ENCODE measurements at places on chromosomes 11 and 22.

- DNase-seq: no peak
Observed at GRCh38 chr22:35299217-35299672, 449 bp upstream of the TOM1 start.

DNA sequence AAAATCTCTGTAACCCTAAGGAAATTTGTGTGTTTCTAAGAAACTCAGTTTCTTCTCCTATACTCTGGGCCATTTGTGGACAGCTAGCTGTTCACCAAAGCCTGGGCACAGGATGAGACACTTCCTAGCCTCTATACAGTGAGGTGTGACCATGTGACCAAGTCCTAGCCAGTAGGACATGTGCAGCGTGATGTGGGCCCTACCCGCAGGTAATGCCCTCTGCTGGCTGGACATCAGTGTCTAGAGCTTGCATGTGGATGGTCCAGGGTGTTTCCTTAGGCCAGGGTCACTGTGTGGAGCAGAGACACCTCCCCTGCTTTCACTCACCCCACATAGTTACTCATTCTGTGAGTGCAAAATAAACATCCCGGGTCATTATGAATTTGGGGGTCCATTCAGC, 100.5 kb downstream of the LARGE1 start:
- DNase-seq: no peak

GRCh38 chr11:60396382-60396781, at the start of gene MS4A14:
MS4A14 (plus strand) TSS chr11:60396459; CDS start chr11:60396579, 120 bp downstream.
- no peak for DNase-seq

DNA sequence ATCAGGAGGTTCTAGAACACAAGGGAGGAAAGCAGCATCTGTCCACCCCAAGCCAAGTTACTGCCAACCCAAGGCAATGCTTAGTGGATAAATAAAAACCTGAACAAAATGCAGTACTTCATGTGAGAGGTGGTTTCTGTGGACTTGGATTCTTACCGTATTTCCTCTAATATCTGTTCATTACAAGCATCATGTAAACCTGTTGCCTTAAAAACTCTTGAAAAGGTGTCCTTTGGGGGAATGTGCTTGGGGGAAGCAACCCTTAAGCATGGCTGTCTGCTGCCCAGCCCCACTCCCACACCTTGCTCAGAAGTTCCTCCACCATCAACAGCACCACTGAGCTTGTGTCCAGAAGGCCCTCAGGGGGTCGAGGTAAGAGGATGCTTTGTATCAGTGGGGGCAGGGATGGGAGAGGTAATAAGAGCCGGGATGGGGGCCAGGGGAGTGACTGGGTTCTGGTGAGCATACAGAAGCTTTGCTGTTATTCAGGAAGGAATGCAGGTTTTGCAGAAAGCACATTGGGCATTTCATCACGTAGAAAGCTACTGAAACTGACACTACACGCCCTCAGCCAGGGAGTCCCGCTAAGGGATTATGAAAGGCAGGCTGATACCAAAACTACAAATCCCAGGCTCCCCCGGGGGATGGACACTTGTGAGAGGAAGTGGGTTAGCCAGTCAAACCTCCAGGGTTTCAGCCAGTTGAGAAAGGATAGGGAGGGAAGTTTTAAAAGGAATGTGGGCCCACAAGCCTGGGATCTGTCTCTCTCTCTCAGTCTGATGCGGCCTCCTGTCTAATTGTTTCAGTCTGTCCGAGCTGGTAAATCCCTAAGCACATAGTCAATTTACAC, 52.0 kb downstream of the KCNJ1 start:
- DNase-seq: no peak

DNA sequence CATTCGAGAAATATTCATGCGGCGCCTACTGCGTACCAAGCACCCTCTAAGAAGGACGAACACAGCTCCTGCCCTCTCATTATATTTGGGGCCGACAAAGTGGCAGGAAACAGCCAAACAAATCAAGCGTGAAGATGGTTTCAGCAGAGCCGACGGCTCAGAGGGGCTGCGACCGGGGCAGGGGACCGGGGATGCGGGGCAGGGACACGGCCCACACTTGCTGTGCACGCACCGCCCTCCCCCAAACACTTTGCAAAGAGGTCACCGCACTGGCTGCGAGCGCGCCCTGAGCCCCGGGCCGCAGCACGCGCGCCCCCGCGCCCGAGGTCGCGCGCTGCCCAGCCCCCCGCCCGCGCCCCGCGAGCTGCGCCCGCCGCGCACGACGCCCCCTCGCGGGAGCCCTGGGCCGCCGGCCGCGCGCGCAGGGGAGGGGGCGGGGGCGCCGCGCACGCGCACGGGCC, 255 bp upstream of the SYNGR1 start:
- peak; percentile 6 for DNase-seq

GRCh38 chr11:123187665-123188507, 7.2 kb downstream of the CLMP start:
- no peak for DNase-seq

GRCh38 chr11:45679806-45680205, 14.4 kb upstream of the CHST1 start:
- no peak for DNase-seq

DNA sequence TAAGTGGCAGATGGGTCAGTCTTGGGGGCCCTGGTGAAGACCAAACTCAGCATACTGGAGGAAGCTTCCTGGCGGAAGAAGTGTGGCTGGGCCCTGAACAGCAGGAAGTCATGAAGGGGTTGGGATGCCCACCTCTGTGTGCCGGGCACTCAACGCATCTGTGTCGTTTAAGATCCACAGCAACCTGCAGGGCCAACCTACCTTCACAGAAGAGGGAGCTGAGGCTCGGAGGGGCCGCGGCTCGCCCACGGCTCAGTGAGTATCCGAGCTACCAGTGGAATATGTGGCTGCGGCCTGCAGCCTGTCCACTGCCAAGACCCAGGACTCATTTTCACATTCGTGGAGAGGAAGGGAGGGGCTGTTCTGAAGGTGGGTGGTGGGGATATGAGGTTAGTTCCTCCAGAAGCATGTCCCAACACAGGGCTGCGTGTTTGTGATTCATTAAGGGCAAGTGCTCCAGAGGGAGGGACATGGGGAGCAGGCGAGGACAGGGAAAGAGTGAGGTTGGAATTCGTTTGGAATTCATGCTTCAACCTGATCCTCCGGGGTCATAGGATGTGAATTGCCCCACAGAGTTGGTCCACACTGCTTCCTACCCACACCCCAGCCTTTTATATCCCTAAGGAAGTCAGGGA, 99.6 kb downstream of the MPPED1 start:
- DNase-seq: no peak

DNA sequence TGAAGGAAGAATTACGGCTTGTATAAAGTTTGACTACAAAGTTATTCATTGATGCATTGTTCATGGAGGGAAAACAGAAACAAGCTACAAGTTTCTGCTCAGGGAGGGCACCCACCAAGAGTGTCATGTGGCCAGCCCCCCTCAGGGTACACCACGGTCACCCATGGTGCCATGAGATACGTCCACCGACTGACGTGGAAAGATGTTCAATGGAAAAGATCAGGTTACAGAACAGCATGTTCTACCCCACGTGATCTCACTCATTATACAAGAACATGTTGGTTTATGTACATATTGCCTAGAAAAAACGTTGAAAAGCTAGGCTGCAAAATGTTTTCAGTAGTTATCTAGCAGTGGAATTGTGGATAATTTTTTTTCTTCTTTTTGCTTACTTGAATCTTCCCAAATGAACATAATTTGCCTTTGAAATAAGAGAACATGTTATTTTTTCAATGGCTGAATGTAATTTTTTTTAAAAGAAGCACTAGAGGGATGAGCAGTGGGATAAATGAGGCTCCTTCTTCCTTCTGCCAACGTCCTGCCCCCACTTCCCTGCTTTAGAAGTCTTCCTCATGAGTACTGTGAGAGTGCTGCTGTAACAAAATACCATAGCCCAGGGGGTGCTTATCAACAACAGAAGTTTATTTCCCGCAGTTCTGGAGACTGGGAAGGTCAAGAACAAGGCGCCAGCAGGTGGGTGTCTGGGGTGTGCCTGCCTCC, 22.5 kb downstream of the RCN1 start:
- DNase-seq: no peak

GRCh38 chr11:47035108-47035507, 98.5 kb downstream of the CSTPP1 start:
- DNase-seq: peak; percentile 12

DNA sequence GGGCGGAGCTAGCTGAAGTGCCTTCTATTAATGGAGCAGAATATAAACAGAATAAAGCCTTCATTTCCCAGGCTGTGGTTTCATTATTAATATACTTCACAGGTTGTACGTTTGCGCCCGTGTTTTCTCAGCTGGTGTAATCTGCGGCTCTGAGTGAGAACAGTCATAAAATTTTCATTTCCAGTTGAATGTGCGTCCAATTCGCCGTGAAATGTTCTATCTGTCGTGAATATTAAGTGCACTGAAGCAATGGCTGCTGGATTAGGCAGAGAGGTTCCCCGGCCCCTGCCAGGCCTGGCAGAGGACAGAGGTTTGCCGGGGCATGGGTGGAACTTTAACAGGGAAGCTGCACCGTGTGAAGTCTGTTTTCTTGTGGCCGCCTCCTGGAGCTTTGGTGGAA, 874.4 kb downstream of the NTM start:
- DNase-seq: no peak

DNA sequence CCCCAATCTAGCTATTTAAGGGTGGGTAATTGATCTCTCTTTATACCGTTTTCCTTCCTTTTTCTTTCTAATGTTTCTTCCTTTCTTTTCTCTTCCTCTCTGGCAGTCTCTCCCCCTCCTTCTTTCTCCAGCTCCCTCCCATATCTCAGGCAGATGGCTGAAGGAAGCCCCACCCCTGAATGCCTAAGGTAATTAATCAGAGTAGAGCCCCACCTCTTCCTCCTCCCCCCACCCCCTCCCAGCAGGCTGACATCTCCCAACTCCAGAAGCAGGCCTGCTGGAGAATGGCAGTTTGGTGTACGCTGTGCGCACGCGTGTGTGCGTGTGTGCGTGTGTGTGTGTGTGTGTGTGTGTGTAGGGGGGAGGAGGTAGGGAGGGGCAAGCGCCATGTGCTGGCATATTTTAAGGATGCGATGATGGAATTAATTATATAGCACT, 122.6 kb downstream of the APOL5 start:
- no peak for DNase-seq

GRCh38 chr11:65932558-65932919, 12.7 kb upstream of the TSGA10IP start:
- no peak for DNase-seq

- peak; percentile 34 for DNase-seq
Observed at GRCh38 chr11:120612513-120613263, 101.1 kb downstream of the GRIK4 start.

GRCh38 chr22:42414565-42415303, 17.5 kb downstream of the NFAM1 start:
- no peak for DNase-seq

DNA sequence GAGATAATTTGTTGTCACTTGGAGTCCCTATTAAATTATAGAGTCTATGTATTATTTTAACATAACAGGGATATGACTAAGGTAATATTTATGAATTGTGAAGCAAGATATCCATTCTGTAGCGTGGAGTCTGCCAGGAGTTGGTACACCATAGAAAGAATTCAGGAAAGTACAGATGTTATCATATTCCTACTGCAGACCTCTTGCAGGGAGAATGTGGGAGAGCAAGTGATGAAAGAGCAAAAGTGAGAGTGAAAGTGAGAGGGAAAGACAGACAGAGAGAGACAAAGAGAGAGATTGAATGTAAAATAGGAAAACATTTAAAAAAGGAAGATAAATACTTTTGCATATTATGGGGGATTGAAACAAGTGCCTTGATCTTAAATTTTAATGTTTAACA, 468.8 kb downstream of the CNTN5 start:
- no peak for DNase-seq

GRCh38 chr11:92357344-92357743, 132.7 kb downstream of the FAT3 start:
- no peak for DNase-seq

DNA sequence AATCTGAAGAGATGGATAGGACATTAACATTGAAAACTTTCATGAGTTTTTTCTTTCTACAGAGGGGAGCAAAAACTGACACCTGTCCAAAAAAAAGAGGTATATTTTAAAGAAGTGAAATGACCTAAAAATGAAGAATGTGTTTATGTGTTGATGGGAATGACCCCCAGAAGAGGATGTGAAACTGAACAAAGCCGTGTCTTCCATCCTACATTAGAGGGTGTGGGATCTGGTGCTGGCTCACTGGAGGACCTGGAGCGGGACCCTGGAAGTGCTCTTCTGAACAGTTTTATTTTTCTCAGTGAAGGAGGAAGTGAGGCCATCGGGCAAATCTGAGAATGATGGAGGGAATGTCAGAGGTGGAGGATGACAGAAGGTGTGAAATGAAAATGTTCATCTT, 470.1 kb downstream of the NTM start:
- DNase-seq: no peak

GRCh38 chr11:16779436-16779835, 41.0 kb downstream of the C11orf58 start:
- no peak for DNase-seq

DNA sequence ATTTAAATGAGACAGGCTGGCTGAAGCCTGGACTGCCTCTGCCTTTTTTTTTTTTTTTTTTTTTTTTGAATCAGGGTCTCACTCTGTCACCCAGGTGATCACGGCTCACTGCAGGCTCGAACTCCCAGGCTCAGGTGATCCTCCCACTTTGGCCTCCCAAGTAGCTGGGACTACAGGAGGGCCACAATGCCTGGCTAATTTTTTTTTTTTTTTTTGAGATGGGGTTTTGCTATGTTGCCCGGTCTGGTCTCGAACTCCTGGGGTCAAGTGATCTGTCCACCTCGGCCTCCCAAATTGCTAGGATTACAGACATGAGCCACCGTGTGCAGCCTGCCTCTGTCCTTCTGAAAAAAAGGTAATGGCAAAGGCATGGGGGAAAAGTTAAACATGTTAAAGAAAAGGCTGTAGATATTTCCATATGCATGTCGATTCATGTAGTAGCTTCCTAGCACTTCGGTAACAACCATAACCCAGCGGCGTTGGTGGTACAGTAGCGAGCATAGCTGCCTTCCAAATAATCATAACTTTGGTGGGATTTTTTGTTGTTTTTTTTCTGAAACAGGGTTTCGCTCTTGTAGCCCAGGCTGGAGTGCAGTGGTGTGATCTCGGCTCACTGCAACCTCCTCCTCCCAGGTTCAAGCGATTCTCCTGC, 48.8 kb downstream of the MCHR1 start:
- no peak for DNase-seq

DNA sequence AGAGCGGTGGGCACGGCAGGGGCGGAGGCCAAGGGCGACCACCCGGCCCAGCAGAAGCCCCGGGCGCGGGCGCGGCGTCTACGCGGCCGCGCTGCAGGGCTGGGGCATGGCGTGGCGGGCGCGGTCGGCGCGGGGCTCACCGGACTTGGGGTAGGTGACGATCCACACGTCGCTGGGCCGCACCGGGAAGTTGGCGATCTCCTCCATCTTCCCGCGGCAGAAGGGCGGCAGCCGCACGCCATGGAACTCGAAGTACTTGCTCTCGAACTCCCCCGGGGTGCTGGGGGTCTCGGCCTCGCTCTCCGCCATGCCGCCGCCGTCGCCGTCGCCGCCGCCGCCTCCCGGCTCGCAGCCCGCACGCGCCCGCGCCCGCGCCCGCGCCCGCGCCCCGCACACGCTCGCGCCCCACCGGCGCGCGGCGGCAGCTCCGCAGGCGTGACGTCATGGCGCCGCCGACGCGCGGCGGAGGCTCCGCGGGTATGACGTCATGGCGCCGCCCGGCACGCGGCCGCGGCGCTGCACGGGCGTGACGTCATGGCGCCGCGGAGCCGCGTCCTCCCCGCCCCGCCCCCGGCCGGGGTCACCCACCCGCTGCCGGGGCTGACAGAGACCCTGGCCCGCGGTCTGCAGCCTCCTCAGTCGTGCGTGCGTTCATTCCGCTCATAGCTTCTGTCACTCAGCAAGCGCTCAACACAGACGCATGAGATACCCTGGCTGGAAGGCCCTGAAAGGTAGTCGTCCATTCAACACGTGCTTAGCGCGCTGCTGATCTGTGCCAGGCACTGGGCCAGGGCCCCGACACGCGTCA, at the start of gene SULT4A1:
Gene SULT4A1 (minus strand): TSS at position 440 of the 808 bp plus-strand sequence. CDS start 131 bp downstream, at position 309.
- DNase-seq: no peak

All from Jurkat, Clone E6-1 (cell line).